ENCODE measurements at places on chromosomes 3 and 15. TPM values are rescaled to one million over a fixed set of nuclear protein-coding genes. Genes with fewer than 3 reads are reported as not detected.

DNA sequence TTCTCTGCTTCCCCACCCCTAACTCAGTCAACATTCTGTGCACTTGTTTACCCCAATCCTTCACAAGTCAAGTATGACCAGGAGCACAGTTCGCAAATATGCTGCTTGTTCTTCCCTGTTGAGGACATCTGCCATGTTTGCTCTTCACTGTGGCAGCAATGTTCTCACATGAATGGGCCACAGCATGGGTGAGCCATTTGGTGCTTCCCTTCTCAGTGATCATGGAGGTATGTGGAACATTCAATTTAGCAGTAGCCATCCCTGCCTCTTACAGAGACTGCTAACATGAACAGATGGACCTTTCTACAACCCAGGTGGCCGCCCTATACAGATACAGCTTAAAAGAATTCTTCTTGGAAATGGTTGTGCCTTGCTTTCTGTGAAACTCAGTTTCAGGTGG, 660.1 kb upstream of the SGO1 start:
- DNase-seq: no peak

GRCh38 chr3:150635526-150635925, 32.4 kb downstream of the SELENOT start:
- DNase-seq: no peak

DNA sequence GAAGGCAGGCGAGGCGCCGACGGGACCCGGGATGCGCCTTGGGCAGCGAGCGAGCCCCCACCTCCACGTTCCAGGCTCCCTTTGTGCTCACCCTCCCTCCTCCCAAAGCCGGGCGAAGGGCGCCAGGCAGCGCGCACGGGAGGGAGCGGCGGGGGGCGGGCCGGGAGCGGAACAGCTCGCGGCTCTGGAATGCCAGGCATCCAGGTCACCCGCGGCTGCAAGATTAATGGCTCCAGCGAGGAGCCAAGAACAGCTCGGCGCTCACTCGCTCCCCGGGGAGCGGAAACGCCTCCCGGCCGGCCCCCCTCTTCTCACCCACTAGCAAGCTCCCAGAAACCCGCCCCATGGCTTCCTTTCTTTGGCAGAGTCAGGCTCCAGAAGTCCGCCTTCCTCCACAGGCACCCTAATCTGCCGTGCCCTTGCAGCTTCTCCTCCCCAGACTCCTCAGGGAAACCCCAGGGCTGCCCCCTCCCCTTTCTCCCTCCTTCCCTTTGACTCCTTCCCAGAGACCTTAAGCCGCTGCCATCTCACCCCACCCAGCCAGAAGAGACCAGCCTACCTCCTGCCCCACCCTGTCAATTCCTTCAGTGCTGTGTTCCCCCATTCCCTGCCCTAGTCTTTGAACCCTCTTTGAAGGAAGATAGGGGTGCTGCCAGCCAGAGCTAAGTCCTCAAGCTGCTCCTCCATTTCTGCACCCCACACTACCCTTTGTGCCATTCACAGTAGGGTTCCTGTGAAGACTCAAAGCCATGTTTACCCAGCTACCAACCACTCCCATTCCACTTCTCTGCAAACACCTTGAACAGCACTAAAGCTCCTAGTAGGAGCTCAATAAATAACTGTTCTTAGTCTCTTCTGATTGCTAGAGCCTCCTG, 9.9 kb downstream of the AMOTL2 start:
- DNase-seq: peak; percentile 66

The MESP2 gene
- 0.36 TPM for total RNA-seq

- DNase-seq: no peak
These were observed 17.3 kb downstream of the PXK start for GRCh38 chr3:58349792-58350626.

GRCh38 chr15:88911766-88912118, 1.4 kb downstream of the MFGE8 start:
- DNase-seq: no peak

- DNase-seq: no peak
These were observed 28.1 kb upstream of the KBTBD12 start for GRCh38 chr3:127886956-127887231.

The CYP1A1 gene
- 1.7 TPM for total RNA-seq

- DNase-seq: no peak
These were observed 164.4 kb upstream of the TOPAZ1 start for GRCh38 chr3:44077267-44077666.

DNA sequence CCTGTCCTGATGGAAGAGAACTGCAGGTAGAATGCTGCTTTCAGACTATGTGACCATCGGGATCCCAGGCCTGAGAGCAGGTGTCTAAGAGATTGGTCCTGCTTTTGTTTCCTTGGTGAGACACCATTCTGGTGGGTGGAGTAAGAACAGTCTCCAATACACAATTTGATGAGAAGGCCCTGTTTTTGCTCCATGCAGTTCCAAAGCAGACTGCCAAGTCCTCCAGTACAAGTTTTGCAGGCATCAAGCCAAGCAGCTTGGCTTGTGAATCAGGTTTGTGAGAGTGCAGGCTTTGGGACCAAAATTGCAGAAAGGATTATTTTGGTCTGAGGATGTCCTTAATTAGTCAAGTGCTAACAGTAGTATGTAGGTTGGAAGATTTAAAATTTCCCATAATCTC, 381.6 kb downstream of the FOXP1 start:
- DNase-seq: no peak

The FAM3D gene
- 0.35 TPM for total RNA-seq

The FEZF2 gene
- total RNA-seq: 0.28 TPM

The RTP1 gene
- total RNA-seq: not detected

The EPM2AIP1 gene
- 27.9 TPM for total RNA-seq

The MYLK gene
- total RNA-seq: 20.1 TPM

- no peak for DNase-seq
These were observed 52.9 kb upstream of the BCL6 start for GRCh38 chr3:187798126-187798525.

DNA sequence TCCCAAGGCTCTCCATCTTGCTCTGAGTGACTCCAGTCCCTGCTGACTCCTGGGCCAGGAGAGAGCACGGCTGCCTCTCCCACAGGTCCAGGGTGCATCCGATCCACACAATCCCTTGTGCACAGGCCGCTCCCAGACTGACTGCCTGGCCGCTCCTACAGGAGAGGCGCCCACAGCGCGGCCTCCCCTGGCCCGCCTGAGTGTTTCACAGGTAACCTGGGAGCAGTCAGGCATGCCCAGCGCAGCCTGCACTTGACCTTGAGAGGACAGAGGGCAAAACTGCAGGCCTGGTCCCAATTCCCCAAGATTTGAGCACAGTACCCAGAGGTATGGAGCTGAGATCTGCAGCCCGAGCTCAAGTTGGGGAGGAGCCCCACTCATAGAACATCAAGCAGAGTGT, 490.2 kb downstream of the CNTN6 start:
- no peak for DNase-seq

The C3orf49 gene
- total RNA-seq: not detected

GRCh38 chr3:14042680-14043079, 82.0 kb downstream of the CHCHD4 start:
- no peak for DNase-seq

The RBP2 gene
- not detected for total RNA-seq

The SNAPC5 gene
- total RNA-seq: 22.9 TPM

DNA sequence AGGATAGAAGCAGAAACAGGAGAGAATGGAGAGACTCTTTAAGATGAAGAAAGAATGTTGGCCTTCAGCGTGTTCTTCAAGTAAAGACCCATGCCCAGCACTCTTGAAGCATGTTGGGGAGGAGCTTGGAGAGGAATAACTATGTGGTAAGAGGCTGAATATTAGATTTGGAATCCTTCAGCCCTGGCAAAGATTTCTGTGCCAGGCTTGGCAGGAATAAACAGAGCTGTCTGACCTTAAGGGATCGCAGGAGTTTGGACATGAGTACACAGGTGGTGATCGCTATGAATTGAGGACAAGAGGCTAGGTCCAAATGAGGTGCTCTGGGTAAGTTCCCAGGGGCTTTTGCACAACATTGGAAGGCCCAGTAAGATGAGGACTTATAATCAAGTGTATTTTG, 132.6 kb upstream of the TBL1XR1 start:
- DNase-seq: no peak

DNA sequence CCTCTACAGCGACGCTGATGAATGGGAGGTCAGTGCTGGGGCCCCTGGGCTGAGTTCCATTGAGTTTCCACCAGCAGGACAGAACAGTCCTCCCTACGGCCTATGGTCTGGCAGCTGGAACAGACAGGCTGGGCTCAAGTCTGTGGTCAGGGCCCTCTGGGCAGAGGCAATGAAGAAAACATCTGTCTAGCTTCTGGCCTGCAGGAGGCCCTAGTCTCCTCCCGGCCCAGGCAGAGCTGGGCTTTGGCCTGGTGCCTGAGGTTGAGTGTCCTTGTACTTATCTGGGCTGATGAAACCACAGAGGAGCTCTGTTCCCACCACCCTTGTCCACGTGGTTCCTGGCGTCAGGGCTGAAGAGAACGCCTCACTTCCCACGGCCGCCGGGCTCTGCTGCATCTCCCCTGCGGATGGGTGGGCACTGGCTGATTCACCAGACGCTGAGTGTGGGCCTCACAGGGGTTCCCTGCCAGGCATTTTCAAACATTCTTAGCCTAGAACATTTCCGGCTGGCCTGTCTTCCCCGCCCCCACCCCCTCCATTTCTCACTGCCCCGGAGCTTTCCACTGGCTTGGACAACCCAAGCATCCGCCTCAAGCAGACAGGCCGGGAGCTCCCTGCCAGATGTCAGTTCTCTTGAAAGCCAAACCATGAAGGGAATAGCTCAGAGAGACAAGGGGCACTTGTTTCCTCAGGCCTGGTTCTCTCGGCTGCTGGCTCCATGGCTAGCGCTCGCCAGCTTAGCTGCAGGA, 20.3 kb downstream of the PPCDC start:
- DNase-seq: no peak

DNA sequence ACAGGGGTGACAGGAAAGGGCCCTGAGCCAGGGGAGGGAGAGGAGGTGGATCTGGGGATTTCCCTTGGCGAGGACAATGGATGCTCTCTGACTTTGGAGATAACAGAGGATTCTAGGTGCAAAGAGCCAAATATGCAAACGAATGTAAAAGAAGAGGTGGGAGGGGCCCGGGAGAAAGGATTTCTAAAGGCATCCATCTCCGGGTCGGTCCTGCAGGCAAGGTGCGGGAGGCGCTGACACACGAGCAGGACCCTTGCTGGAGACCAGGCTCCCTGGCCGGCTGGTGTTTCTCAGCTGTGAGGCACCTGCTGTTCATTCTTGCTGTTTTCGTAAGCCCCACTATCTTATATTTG, 115.2 kb upstream of the TLE3 start:
- DNase-seq: no peak

DNA sequence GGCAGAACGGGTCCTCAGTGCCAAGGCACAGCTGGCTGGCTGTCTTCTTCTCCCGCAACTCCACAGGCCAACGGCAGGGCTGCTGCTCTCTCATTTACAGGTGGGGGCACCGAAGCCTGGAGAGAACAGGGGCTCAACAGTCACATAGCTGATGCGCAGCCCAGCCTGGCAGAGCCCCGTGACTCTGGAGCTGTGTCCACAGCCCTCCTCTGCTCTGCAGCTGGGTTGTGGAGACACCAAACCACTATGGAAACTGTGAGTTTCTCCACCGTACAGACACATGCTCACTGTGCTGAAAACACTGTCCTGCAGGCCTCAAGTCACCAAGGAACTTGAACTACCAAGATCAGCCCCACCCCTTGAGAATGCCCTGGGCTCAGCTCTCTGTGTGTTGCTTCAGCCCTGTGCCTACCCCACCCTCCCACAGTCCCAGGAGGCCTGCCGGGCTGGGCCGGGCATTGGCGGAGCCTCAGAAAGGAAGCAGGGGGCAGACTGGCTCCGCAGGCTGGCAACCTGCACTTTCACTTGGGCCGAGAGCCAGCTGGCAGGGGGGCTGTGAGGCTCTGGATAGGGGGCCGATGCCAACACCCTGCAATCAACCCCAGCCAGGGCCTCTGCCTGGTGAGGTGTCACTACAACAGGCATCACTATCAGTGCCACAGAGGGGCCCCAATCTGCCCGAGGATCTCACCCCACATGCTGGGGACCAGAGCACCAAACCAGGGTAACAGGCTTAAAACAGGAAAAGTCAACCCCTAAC, 113.7 kb upstream of the RPL32 start:
- DNase-seq: no peak

The SNRK gene
- total RNA-seq: 21.4 TPM

DNA sequence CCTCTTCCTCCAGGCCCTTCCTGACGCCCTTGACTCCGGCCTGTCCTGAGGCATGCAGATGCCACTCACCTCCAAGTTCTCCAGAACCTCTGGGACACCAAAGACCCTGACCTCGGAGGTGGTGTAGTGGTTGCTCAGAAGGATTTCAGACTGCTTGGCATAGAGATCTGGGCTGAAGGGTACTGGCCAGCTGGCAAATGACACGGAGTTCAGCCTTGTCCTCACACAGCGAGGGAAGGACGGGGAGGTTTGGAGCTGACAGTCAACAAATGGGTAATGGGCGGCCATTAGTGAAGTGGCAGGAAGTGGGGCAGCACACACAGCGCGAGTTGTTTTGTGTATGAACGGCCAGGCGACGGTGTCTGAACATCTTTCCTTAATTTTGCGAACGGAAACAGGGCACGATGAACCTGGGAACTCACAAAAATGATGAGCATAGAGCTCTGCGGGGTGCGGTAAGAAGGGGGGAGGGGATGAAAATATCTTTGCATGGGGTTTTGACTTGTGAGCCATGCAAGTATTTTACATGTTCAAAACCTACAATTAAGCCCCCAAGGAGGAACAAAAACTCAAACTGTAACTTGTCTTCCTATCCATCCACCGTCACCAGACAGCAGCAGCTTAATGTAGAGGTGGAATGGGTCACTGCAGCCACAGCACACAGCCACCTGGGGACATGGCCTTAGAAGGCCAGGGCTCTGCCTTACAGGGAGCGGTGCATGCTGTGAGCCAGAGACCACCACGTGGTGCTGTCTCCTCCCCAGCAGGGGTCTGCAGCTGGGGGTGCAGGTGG, 43.6 kb upstream of the RPL32 start:
- DNase-seq: no peak

DNA sequence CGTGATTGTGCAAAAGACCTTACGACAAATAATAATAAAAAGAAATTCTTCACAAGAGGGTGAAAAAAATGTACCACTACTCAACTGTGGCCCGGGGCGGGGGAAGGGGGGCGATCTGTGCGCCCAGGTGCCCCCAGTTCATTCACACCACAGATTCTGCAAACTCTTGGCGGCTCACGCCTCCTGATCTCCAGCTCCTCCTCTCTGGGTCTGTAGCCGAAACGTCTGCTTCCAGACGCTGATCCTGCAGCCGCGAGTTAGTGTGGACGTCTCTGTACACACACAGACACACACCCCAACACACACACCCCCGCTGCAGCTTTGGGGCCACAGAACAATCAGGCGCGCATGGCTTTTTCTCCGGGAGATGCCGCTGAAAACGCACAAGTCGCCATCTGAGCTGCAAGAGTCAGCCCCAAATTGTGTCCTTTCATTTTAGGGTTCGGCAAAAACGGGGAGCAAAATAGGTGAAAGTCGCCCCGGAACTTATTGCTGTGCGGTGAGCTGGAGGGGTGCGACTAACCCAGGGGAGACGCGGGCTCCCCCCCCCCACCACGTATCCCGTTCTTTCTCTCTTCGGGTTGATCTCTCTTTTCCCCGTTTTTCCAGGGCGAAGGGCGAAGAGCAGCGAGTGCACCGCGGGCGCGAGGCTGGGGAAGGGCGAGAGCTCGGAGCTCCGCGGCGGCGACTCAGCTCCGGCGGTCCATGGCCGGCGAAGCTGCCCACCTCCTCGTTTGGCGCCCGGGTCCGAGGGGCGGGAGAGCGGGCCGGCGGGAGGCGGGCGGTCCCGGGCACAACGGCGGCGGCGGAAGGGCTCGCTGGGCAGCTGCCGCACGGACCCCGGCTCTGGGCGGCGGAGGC, 505 bp upstream of the WNT5A start:
- peak; percentile 35 for DNase-seq

The CHRNA5 gene
- total RNA-seq: 23.6 TPM

- DNase-seq: no peak
These were observed 47.0 kb downstream of the OXNAD1 start for GRCh38 chr3:16311960-16312451.

- DNase-seq: peak; percentile 24
These were observed 214.8 kb upstream of the TPRG1 start for GRCh38 chr3:188956839-188957489.

The SI gene
- not detected for total RNA-seq

The MST1 gene
- total RNA-seq: 18.1 TPM
